ENCODE measurements at places on chromosomes 1 and 21.

GRCh38 chr1:100277866-100278265 is 11.8 kb downstream of the RTCA start:
- no peak for DNase-seq

- no peak for DNase-seq
Measured at GRCh38 chr1:29162476-29163138, 19.1 kb downstream of the SRSF4 start.

DNA sequence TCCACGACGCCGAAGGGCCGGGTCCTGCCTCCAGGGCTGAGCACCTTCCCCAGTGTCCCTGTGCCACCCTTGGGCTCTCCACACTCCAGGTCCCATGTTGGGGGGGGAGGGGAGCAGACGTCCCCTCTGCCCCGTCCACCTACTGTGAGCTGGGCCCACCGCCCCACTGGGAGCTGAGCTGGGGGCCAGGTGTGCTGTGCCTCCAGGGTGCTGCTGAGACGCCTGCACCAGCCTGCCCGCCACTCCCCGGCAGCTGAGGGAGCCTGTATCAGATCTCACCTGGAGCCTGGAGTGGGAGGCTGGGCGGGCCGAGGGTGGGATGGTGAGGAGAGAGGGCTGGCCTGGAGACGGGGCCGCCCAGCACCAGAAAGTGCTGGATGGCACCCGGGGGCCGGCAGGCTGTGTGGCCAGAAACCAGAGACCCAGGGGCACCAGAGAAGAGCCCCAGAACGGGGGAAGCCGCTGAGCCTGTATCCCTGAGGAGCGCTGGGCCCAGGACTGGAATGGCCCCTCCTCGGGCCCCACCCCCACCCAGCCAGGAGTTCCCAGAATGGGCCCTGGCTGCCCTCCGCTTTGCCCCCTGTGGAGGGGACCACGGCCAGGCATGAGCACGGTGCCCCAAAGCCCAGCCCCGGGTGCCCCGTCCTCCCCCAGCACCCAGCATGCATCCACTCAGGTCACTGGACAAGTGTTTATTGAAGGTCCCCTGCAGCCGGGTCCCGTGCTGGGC is 3.4 kb downstream of the TNFRSF18 start:
- DNase-seq = no peak

GRCh38 chr1:221697923-221698425 is 43.9 kb downstream of the DUSP10 start:
- no peak for DNase-seq

GRCh38 chr1:218348628-218349071 is 3.5 kb downstream of the TGFB2 start:
- no peak for DNase-seq

DNA sequence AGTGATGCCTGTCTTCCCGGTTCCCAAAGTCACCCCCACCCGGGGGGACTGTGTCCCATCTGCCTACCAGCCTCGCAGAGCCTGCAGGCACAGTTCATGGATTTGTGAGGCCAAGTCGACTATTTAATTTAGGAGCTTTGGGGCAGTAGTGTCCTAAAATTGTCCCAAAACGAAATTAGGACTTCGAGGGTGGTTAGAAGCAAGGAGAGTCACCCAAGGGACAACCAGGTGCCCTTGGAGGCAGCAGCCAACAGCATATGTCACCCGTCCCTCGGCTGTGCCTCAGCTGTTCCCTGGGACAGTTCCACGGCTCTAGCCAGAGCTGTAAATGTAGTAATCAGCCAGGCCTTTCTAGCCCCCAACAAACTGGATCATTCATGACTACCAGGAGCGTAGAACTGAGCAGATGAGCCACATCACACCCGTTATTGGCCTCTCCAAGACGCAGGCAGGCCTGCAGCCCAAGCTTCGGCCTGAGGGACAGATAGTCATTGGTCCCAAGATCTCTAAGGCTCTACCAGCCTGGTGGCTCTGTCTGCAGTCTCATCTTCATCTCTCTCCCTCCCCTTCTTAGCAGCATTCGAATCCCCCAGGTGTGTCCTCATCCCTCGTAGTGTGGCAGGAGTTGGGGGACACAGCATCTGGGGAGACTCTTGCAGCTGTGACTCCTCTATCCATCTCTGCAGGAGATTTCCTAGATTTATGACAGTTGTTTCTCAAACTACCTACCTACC is 2.9 kb downstream of the PAX7 start:
- no peak for DNase-seq

DNA sequence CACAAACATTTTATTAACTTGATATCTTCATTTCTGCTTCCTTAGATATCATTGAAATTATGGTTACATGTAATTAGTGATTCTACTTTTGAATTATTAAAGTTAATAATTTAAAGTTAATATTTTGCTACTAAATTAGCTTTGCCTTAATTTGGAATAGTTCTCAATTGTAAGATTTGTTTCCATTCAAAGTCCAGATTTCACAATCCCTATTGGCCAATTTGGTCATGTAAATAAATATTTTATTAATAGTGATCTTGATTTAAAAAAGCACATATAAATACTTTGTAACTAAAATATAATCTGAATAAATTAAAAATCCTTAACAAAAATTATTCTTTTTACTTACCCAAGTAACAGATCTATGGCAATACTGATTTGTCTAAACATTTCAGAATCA is 1558.6 kb downstream of the NCAM2 start:
- no peak for DNase-seq

DNA sequence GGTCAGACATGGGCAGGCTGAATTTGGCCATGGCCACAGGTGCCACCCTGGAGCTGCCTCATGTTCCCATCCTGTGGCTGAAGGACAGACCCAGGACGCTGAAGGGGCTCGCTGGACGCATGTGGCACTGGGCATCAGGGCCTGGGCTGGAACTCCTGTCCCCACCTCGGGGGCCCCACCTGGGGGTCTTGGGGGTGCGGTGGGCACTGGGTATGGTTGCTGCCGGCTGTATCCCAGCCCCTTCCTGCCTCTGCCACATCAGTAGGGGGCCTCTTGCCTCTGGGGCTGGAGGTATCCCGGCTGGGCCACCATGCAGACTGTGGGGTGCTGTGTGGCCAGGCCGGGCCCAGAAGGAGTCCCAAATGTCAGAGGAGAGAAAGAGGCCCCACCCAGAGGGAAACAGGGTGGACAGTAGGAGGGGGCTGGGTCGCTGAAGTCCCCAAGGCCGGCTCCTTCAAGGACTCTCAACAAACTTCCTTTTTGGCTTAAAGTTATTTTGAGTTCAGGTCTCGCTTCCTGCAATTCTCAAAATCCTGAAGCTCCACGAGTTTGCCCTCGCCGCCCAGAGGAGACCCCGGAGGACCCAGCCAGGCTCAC is 78.7 kb downstream of the SIK1 start:
- DNase-seq = no peak

- no peak for DNase-seq
Measured at GRCh38 chr1:4000811-4001251, 100.8 kb upstream of the C1orf174 start.

DNA sequence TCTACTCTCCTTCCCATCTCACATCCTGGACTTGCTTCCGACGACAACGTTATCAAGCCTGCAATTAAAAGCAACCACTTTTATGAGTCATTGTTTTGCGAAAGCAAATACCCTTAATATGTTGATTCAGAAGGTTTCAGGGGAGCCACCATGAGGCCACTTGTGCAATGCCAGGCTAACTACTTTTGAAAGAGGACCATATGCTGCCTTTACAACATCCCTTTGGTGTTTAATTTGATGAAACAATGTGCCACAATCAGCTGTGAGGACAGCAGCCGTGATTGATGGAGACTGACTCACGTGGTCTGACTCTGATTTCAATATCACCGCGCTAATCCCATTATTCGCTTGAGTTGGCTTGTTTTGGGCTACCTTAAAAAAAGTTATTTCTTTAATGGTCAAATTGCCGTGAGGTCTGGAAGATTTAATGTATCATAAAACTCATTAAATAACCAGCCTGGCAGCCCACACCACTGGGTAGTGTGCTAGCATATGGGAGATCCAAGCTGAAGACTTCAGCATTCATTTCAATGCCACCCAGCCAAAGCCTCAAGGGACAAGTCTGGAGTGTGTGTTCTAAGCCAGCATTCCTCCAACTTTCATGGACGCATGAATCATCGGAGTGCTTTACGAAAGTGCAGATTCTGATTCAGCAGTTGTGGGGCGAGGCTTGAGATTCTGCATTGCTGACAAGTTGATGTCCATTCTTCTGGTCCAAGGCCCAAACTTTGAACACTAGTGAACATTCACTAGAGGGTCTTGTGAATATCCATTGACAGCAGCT is 73.3 kb upstream of the PAXBP1 start:
- no peak for DNase-seq

- DNase-seq = no peak
Measured at GRCh38 chr21:29221253-29221744, 77.4 kb upstream of the BACH1 start.

- DNase-seq = no peak
Measured at GRCh38 chr1:226656601-226657277, 82.3 kb downstream of the ITPKB start.

DNA sequence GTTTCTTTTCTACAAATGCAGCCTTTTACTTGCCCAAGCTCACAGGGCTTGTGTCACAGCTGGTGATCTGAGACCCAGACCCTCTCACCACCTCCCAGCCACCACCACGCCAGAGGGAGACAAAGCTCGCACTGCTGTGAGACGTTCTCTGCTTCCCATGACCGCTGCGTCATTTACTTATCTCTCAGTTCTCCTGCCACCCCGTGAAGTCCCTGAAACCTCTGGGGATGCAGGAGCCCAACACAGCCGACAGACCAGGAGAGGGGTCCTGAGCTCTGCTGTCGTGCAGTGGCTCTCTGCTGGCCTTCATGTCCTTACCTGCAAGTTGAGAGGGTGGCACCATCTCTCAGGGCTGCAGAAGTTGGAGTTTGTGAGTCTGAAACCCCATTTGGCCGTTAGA is 77.7 kb downstream of the SLC16A1 start:
- DNase-seq = no peak

GRCh38 chr1:15192916-15193550 is 39.5 kb downstream of the TMEM51 start:
- no peak for DNase-seq

GRCh38 chr1:85406887-85407533 is 57.9 kb downstream of the DDAH1 start:
- no peak for DNase-seq
